ENCODE measurements at places on chromosomes 2 and 18.

DNA sequence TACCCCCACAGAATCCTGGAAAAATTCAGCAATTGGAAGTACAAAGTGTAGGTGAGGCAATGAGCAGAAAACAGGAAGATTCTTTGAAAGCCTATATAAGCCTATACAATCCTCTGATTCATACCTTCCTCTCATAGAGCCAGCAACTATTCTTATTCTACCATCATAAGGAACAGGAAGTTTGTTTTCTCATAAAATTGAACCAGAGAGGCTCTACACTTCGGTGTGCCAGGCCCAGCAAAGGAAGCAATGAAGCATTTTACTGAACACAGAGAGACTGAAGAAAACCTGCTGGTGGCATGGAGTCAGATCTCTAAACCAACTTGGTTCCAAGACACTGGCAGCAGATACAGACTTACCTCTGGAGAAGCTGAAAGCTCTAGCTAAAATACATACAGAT is 18.7 kb downstream of the CASP8 start:
- DNase-seq = no peak

GRCh38 chr18:42113529-42114191 is 158.6 kb downstream of the PIK3C3 start:
- no peak for DNase-seq

DNA sequence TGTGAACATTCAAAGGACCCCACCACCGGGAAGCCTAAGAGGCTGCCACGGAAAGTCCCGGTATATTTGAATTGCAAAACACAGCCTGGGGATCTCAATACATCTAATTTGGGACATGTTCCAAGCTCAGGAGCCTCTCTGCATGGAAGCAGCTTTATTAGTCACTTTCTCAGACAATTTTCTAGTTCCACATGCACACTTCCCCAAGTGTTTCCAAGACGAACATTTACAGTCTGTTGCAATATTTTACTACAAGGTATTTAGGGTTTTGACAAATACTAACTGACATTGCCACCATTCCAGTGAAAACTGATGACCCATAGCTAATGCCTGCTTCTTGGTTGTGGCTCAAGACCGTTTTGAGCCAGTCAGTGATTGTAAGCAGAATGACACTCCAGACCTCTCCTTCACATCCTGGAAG is 145.3 kb downstream of the NCKAP5 start:
- DNase-seq = no peak

DNA sequence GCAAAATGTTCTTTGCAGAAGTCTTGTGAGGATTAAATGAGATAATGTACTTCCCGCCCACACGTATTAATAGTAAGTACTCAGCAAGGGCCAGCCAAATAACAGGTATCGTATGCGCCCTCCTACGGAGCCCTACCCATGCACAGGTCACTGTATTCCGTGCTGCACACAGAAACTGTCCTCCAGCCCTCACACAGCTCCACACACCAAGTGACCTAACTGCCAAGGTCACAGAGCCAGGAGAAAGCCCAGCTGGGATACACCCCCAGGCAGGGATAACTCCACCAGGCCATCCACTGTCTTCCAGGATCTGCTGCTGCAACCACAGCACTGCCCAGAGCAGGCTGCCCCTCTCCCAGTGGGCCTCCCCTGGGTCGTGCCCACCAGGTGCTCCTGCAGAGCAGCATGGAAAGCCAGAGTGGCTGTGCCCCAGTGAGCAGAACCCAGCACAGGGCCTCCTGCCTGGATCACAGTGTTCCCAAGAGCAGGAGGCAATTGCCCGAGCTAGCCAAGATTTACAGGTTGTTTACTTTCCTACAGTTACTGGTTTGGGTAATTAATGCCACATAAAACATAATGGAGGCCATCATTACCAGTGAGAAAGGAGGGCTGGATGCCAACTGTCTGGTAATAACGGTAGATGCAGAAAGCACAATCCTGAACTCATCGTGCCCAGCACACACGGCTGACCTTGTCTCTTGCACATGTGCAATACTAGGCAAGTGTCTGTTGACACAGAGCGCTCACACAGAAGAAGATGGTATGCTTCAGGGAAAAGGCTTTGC is 24.4 kb downstream of the TFCP2L1 start:
- DNase-seq = no peak

GRCh38 chr2:197891897-197892442 is 87.6 kb downstream of the PLCL1 start:
- DNase-seq = no peak

DNA sequence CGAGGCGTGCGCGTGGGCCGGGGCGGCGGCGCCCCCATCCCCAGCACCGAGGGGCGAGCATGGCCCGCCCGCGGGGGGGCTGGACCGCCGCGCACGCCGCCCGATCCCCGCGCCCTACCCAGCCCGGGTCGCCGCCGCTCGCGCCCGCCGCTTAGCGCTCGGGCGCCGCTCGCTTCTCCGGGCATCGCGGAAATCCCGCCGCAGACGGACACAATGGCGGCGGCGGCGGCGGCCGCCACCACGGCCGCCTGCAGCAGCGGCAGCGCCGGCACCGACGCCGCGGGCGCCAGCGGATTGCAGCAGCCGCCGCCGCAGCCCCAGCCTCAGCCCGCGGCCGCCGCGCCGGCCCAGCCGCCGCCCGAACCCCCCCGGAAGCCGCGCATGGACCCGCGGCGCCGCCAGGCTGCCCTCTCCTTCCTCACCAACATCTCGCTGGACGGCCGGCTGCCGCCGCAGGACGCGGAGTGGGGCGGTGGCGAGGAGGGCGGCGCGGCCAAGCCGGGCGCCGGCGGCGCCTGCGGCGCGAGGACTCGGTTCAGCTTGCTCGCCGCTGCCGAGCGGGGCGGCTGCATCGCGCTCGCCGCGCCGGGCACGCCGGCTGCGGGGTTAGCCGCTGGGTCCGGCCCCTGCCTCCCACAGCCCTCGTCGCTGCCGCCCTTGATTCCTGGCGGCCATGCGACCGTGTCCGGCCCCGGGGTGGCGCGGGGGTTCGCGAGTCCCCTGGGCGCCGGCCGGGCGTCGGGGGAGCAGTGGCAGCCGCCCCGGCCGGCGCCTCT is 453 bp downstream of the CABLES1 start:
- DNase-seq = peak; percentile 27

DNA sequence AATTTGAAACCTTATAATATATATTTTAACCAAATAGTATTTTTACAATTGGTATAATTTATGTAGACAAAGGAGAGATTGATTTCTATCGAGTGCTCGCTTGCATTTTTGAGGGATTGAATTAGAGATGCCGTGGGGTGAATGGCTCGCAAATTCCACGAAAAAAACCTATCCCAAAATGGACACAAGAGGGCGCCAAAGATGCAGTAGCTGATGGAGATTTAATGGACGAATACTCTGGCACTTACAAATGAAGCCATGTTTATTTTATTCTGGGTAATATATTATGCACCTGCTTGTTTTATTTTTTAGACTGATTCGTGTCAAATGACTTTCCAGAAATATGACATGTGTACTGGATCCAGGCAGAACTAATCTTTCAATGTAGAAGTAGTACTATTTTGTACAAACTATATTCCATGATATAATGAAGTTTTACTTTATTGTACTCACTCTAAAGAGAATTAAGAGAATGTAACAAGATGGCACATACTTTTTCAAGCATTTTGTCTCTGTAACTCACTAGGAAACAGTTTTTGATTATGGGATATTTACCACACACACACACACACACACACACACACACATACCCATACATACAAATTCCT is 505.4 kb downstream of the PLCL1 start:
- DNase-seq = peak; percentile 53

- no peak for DNase-seq
Observed at GRCh38 chr2:59276033-59276432, 1034.9 kb upstream of the FANCL start.

DNA sequence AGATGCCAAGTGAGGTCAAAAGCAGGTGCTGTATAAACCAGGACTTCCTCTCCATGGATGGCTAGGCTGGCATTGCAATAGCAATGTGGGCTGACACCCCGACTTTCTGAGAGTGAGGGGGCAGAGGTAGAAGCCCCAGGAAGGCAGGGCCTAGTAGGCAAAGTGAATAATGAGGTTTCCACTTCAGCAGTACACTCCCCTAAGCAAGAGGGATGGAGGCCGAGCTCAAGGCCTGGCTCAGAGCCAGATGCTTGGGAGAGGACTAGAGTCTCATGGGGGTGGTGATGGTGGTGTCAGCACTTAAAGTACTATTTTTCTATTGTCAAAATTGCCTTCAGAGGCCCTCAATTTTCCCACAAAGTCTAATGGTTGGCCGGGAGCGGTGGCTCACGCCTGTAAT is 41.6 kb upstream of the HK2 start:
- DNase-seq = no peak

GRCh38 chr18:22169011-22169888 is at the start of gene GATA6:
Gene GATA6 (plus strand): TSS chr18:22169589. CDS start chr18:22171145, 1,556 bp downstream.
- peak; percentile 61 for DNase-seq

DNA sequence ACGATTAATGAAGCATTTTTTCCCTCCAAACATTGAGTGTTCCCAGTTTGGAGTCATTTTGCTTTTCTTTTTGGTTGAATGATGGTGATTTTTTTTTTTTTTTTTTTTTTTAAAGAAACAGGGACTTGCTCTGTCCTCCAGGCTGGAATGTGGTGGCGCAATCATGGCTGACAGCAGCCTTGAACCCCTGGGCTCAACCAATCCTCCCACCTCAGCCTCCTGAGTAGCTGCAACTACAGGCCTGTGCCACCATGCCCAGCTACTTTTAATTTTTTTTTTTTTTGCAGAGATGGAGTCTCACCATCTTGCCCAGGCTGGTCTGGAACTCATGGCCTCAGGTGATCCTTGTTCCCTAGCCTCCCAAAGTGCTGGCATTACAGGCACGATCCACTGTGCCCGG is 46.2 kb downstream of the IMPA2 start:
- DNase-seq = no peak

- no peak for DNase-seq
Observed at GRCh38 chr18:49638209-49638785, 76.4 kb downstream of the LIPG start.

GRCh38 chr2:160279813-160280465 is 79.9 kb upstream of the ITGB6 start:
- no peak for DNase-seq

- no peak for DNase-seq
Observed at GRCh38 chr2:72117718-72118117, 29.9 kb downstream of the CYP26B1 start.

- no peak for DNase-seq
Observed at GRCh38 chr2:172225786-172226185, 123.1 kb upstream of the DLX2 start.

DNA sequence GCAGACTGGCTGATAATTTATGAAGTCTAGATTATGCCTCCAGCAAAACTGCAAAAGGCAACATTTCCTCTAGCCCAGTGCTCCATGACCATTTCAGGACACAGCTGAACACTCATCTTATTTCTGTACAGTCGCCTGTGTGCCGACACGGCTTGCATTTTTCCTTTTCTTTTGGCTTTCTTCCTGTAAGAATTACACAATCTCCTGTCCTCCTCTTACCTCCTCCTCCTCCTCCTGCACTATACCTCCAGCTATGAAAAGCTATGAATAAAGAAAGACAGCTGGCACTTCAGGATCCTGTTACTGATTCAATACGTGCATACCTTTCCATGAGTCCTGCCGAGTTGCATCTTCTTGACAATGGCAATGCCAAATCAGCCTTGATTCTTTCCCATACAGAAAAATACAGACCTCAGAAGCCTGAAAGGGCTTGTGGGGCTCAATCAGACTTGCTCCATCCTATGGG is 32.2 kb upstream of the TRIB2 start:
- DNase-seq = no peak

GRCh38 chr18:51711298-51711889 is 513.9 kb upstream of the MEX3C start:
- DNase-seq = no peak

- DNase-seq = no peak
Observed at GRCh38 chr2:15874854-15875804, 65.2 kb upstream of the MYCN start.

GRCh38 chr2:156818944-156819343 is 382.8 kb downstream of the GPD2 start:
- DNase-seq = no peak

DNA sequence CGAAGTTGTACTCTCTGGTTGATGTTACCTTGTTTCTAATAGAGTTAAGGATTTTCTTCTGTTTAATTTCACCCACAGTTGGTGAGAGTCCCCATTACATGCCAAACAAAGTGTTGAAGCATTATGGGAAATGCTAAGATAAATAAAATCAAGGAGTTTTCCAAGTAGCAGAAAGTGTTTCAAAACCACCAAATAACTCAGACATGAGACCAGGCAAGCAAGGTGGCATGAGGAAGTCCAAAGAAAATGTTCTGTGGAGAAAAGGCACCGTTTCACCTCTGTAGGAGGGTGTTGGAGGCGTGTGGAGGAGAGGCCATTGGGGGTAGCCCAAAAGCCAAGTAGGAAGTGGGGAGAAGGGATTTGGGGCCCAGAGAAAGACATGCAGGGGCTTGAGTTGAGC is 8.7 kb downstream of the CFAP221 start:
- DNase-seq = no peak

GRCh38 chr2:102076512-102076911 is 66.0 kb upstream of the IL1R1 start:
- no peak for DNase-seq

DNA sequence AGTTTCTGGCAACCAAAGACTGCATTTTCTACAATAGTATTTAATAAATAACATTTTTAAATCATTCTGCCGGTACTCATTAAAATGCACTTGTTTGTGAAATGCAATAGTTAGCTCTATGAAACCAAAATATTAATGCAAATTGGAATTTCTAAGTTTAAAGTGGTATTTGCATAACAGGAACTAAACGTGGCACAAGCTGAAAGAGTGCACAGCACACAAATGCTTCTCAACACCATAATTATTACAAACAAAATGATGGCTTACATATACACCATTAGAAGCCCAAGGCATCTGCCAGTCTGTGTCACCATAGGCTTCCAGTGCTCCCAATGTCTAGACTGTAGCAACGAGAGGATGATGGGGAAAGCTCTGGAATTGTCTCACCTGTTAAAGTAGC is 280.5 kb downstream of the TCF4 start:
- no peak for DNase-seq

DNA sequence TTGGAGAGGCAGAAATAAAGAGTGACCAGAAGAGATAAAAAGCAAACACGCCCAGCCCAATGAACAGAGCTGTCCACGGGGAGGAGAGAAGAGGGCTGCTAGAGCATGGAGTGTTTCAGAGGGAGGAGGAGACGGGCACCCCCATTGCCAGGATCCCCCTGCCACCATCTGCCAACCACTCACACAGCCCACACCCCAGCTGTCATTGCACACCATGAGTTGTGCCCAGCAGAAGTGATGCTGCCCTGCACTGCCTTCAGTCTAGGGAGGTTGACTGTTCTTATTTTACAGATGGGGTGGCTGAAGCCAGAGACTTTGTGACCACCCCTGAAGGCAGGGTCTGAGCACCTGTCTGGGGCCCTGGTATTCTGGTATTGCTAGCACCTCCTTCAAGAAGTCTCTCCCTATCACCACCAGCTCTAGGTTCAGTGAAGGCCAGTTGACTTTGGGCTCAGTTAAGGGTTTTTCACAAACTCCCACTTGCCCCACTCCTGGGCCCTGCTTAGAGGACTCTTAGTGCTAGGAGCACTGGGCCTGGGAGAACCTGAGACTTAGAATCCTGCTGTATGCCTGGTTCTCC is 2.4 kb downstream of the FABP1 start:
- no peak for DNase-seq

DNA sequence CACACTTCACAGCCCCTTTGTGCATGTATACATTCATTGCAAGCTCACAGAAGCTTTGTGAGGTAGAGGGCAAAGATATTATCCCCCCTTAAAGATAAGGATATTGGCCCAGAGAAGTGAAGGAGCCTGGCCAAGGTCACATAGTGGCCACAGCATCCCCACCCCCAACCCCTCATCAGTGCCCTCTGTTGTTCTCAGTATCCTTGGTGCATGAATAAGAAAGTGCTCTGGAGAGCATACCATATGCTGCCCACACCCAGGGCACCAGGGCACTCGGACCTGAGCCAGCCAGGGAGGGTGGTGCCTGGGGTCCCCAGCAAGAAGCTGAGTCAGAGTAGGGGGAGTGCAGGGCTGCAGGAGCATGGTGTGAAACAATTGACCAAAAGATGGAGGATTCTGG is 3.3 kb downstream of the DYSF start:
- no peak for DNase-seq

Data from WERI-Rb-1 (cell line).